Right ventricle myocardium inferior (tissue), 1 donor: ENCODE measurements at places on chromosomes 5 and 9. TPM values are rescaled to one million over a fixed set of nuclear protein-coding genes. Genes with fewer than 3 reads are reported as not detected.

The CREBRF gene
- total RNA-seq = 23.9 TPM

The TMEM232 gene
- total RNA-seq = 1.4 TPM

The SPATA31D4 gene
- not detected for total RNA-seq

The GCNT4 gene
- 0.35 TPM for total RNA-seq

The EPB41L4B gene
- 8.1 TPM for total RNA-seq

The TMEM215 gene
- not detected for total RNA-seq

The CARTPT gene
- not detected for total RNA-seq

The MYORG gene
- total RNA-seq = 9.0 TPM

The COL15A1 gene
- 58.3 TPM for total RNA-seq

DNA sequence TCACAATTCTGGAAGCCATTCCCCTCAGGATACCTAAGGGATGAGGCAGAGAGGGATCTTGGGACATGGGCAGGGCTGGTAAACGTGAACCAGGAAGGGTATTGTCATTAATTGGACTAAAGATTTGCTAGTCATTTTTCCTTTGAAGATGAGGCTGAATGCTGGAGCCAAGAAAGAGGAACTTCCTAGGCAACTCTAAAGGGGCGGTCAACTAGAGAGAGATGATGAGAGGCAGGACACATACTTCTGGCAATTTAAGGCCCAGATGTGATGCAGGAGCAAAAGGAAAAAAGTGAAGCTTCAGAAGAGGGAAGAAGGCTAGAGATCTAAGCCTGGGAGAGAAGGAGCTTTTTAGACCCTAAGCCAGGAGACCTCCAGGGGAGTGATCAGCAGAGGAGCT is 5.6 kb downstream of the GBA2 start:
- DNase-seq = no peak

GRCh38 chr5:56685503-56686217 is 129.7 kb upstream of the MAP3K1 start:
- DNase-seq = no peak

- no peak for DNase-seq
Measured at GRCh38 chr5:56279291-56279690, 46.2 kb upstream of the ANKRD55 start.

DNA sequence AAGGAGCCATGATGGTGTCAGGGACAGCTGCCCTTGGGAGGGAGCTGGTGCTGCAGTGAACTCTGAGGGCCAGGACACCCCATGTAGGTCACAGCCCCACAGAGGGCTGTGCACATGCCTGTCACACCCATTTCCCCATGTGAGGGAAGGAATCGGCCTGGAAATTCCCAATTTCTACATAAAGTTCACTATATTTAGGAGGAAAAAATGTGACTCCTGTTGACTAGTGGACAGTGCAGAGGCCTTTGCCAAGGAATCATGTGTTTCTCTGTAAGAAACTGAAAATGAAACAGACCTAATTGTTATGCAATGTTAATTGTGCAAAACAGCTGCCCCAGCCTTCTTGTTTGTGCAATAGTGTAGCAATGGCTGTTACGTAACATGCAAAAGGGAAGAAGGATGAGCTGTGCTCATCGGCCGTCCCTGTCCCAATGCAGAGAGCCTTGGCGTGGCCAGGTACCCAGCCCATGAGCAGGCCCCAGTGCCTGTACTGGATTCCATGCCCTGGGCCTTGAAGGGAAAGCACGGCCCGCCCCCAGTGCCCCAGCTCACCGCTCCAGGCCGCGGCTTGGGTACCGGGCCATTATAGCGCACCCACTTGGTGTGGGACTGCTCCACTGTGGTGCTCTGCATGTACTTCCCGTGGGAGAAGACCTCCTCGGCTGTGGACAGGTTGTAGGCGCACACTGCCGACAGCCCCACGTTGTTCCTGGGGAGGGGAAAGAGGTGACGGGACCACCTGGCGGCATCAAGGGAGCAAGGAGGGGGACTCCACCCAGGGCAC is 70.0 kb downstream of the SECISBP2 start:
- DNase-seq = peak; percentile 84

- DNase-seq = no peak
Measured at GRCh38 chr9:88801214-88801796, 190.0 kb upstream of the S1PR3 start.

DNA sequence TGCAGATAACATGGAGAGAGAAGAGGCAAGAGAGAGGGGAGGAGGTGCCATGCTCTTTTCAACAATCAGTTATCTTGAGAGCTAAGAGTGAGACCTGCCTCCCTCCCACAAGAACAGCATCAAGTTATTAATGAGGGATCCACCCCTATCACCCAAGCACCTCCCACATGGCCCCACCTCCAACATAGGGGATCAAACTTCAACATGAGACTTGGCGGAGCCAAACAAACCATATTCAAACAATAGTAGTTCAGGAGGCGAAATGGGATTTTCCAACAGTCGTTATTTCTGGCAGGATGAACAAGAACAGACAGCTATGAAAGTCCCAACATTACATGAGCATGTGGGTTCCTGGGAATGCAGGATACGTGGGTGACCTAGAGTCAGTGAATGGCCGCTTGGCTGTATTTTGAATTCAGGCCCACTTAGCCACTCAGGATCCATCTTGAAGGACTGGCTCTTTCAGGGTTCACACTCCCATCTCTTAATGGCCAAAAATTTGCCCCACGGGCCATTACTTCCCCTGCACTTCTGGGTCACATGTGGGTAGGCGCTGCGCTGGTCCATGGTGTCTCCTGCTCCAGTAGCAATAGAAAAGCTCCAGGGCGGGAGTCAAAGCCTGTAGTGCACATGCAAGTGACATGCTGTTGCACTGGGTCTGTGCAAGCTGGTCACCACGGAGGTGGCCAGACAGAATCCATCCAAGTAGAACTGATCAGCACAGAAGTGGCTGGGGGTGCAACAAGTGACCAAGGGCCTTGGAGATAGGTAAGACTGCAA is 7.1 kb upstream of the FAF2 start:
- DNase-seq = no peak

DNA sequence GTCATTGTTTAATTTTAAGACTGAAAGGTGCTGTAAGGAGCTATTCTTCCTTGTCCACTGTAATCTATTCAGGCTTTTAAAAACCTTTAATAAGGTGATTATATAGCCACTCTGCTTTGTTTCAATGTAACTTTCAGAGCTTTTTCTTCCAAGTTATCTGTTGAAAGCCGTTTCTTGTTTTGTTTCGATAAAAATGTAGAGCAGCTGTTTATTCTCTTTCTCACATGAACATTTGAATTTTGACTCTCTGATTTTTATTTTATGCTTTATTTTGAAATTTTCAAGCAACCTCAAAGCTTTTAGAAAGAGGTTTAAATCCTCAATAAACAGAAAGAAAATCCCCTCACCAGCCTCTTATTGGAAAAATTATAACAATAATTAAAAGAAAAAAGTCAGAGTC is 47.2 kb downstream of the CPEB4 start:
- DNase-seq = no peak

- no peak for DNase-seq
Measured at GRCh38 chr5:77958642-77959330, 182.6 kb upstream of the TBCA start.

- no peak for DNase-seq
Measured at GRCh38 chr9:101736717-101737116, 1.7 kb downstream of the GRIN3A start.

DNA sequence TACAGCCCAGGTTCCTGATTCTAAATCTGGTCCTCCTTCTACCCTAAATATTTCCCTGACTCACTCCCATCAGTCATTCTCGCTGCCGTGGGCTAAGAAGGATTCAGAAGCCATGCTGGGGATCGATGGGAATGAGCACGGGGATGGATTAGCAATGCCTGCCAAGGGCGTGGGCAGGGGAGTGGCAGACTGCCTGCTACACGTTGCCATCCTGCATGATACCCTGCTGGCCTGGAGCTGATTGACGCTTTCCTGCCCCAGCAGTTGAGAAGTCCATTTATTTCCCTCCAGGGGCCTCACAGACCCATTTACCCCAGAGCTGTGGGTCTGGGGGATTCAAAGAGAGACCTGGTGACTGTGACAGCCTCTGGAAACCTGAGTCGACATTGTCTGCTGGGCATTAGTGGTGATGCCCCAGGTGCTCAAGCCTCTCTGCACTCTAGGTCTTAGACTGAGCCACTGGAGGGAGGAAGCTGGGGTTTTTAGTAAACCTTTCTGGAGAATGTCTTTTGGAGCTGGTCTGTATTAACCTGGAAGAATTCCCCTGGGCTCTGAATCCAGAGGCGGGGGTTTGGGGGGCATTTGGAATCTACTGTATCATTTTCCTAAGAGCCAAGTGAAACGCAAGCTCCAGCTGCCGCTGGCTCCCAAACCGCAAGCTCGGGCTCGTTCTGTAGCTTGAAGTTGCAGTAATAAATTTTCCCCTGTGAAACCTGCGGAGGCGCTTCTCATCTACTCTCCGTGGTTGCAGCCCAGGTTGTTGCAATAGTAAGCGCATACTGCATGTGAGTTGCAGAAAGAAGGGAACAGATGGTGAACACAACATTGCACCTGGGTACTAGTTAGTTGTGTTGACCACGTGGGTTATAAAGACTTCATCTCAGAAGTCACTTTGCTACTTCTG is 76.3 kb upstream of the RAPGEF1 start:
- no peak for DNase-seq

- no peak for DNase-seq
Measured at GRCh38 chr9:118316831-118317343, 612.7 kb downstream of the TLR4 start.

GRCh38 chr5:74107899-74108298 is 481.9 kb downstream of the ARHGEF28 start:
- DNase-seq = no peak

GRCh38 chr5:14744296-14745187 is 80.0 kb downstream of the OTULIN start:
- DNase-seq = peak; percentile 64

DNA sequence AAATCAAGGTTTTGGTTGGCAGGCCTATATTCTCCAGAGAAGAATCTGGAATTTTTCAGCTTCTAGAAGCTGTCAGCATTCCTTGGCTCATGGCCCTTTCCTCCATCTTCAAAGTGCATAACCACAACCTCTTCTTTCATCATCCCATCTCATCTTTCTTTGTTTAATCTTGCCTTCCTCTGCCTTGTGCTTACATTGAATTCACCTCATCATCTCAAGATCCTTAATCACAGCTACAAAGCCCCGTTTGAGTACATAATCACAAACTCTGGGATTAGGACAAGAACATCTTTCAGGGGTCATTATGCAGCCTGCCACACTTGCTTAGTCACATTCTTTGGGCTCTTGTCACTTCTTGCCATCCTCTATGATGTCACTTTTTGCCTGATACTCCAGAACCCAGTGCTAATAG is 130.3 kb downstream of the FOXD1 start:
- no peak for DNase-seq

- no peak for DNase-seq
Measured at GRCh38 chr9:79490657-79491248, 81.0 kb upstream of the TLE4 start.

- DNase-seq = no peak
Measured at GRCh38 chr5:169097374-169098326, 203.3 kb downstream of the SLIT3 start.

- no peak for DNase-seq
Measured at GRCh38 chr5:79236362-79236969, 535 bp downstream of the JMY start.

DNA sequence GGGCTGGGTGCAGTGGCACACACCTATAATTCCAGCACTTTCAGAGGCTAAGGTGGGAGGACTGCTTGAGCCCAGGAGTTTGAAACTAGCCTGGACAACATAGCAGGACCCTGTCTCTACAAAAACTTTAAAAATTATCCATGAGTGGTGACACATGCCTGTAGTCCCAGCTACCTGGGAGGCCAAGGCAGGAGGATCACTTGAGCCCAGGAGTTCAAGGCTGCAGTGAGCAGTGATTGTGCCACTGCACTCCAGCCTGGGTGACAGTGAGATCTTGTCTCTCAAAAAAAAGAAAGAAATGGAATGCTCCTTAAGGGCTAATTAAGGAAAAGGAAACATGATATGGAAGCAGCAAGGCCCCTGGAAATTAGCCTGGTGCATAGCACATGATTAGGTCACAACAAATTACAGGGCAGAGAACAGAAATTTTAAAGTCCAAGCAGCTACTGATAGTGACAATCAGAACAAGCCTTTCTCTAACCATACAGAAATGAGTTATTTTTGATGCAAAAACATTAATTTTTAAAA is 19.5 kb downstream of the ANKH start:
- no peak for DNase-seq

- DNase-seq = no peak
Measured at GRCh38 chr9:8670751-8671150, 871.2 kb upstream of the DMAC1 start.

GRCh38 chr9:122468735-122469134 is 9.0 kb downstream of the OR1J1 start:
- no peak for DNase-seq

DNA sequence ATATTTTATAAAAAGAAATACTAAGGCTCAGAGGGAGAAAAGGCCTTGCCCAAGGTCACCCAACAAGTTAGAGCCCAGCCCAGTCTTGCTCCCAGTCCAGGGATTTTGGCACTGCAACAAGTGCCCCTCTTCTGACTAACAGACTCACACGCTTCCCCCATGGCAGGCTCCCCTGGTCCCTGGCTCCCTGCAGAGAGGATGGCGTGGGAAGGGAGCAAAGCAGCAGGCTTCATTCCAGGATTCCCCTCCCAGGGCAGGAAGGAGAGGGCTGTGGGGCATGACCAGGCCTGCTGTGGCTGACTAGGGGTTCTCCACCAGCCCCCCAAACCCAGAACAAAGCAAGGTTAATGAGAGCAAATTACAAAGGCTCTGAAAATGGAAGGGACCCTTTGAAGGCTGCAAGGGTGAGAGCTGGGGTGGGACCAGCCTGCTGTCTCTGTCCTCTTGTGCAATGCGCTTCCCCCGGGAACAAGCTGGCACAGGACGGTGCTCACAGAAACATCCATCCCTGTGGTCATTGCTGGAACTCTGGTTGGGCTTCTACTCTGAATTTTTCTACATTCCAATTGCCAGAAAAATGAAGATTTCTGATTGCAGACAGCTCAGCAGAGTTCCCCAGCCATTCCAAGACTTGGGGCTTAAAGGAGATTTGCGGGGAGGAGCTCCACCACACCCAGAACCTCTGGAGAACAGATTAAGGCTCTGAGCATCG is 37.1 kb upstream of the FAT2 start:
- DNase-seq = no peak
